ENCODE measurements at places on chromosomes 1 and 21.

- DNase-seq: no peak
These were observed 24.3 kb downstream of the TMEM201 start for GRCh38 chr1:9612871-9613624.

- DNase-seq: no peak
These were observed 6.5 kb upstream of the CELA2B start for GRCh38 chr1:15469361-15469760.

DNA sequence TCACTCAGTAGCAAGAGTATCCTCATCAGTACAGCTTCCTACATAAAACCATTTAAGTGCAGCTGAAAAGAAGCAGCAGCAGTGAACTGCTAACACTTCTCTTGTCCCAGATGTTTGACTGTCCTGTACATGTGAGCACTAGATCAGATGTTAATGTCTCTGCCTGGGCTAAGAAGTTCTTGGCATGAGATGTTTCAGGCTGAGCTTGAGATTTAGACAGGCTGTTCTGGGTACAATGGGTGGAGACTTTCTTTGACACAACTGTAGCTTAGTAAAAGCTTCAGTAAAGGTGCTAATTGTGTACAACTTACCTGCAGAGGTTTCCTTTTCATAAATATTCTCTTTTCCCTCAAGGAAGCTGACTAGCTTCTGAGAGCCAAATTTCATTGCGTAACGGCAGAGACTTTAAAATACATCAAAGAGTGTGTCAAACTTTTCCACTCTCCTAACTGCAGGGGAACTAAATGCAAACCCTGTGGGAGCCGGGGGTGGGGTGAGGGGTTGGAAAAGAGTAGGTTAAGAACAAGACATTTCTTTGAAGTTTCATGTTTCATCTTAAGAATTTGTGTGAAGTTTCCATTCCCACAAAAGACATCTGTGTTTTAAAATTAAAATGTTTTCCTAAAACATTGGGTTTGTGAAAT is 82.1 kb upstream of the CCDC190 start:
- no peak for DNase-seq

GRCh38 chr1:67110352-67110751 is 24.4 kb downstream of the C1orf141 start:
- DNase-seq: no peak

GRCh38 chr1:31004231-31004621 is 61.3 kb downstream of the PUM1 start:
- no peak for DNase-seq

GRCh38 chr1:220757441-220757840 is 9.3 kb downstream of the MTARC2 start:
- DNase-seq: no peak

DNA sequence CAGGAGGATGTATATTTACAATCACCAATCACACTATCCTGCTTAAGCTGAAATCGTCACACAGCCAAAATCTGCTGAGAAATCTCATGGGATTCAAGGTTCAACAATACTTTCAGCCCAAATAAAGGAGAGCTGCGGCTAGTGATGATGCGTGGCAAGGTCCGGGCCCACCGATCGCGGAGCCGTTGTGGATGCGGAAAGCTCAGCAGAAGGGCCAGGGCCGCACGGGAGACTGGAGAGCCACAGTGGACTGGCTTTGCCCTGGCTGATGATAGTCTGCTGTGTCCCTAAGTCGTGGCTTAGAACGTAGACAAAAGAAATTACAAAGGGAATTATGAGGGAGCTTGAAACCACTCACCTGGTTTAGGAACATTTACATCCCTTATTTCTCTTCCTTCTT is 48.0 kb upstream of the SSX2IP start:
- DNase-seq: no peak

DNA sequence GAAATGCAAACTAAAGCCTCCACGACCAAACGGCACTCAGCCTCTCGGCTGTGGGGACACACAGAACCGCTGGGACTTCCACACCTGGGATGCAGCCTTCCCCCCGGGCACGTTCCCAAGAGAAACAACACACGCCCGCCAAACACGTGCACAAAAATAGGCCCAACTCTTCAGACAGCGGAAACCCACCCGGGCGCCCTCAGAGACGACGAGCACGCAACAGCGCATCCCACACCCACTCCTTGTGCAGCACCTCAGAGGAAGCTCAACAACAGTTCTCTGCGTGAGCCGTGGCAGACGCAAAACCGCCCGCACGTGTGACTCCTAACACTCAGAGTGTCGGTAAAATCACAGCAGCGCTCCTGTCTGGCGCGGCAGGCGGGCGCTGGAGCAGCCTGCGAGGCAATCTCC is 5.3 kb downstream of the C1orf159 start:
- no peak for DNase-seq

- DNase-seq: no peak
These were observed 27.0 kb downstream of the DISC1 start for GRCh38 chr1:231653632-231654031.

DNA sequence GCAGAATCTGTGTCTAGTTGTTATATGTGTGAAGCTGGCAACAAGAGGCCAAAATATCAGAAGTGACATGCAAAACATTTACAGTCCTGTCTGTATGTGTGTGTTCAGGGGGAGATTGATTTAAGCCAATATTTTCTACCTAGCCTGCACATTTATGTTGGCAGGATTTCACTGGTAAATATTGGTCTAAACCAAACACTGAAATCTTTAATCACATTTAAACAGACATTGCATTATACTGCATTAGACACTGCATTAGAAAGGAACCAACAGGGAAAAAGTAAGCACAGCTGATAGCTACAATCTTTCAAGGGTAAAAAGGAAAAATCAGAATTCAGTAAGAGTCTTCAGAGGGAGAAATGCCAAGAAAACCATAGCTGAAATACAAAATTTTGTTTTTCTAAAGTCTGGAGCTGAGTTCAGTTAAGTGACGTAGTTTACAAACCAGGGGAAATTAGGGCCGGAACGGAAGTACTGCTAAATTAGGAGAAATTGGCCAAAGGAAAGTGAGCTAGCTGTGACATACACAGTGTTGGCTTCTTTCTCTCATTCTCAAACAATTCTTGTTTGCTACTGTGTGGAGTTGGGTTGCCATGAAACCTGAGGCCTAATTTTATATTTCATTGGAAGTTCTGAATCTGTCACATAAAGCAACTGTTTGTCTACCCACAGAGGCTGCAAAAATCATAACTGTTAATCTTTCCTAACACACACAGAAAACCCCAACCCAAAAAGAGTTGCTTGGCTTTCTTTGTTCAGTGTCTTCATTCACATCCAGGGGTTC is 217.3 kb upstream of the SGIP1 start:
- DNase-seq: no peak

DNA sequence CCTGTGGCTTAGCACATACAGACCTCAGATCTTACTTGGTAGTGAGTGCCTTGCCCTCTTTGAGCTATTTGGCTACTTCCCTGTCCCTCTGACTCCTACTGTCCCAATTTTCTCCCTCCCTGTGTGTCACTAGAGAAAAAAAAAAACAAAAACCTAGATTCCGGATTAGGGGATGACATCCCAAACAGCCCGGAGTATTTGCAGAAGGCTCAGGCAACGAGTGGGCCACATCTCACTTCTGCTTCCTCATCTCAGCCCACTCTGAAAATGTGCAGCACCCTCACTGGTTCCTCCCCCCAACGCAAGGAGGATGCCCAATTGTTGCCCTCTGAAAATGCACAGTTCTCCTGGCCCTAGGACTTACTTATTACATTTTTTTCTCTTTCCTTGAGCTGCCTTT is 4.9 kb downstream of the NHLH1 start:
- DNase-seq: no peak

DNA sequence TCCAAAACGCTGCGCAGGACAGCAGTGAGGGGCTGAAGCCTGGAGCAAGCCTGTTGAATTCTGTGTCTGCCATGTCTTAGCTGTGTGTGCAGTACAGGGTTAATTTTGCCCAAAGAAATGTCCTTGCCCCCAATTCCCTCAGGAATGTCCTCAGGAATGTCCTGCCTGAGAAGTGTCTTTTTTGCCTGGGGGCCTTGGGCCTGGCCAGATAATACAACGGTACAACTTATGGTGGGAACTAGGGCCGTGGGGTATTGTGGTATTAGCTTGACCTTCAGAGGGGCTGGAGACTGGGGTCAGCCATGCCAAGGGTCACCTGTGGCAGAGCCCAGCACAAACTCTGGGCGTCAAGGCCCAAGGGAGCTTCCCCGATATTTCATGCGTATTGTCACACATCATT is 107.7 kb downstream of the AJAP1 start:
- no peak for DNase-seq

DNA sequence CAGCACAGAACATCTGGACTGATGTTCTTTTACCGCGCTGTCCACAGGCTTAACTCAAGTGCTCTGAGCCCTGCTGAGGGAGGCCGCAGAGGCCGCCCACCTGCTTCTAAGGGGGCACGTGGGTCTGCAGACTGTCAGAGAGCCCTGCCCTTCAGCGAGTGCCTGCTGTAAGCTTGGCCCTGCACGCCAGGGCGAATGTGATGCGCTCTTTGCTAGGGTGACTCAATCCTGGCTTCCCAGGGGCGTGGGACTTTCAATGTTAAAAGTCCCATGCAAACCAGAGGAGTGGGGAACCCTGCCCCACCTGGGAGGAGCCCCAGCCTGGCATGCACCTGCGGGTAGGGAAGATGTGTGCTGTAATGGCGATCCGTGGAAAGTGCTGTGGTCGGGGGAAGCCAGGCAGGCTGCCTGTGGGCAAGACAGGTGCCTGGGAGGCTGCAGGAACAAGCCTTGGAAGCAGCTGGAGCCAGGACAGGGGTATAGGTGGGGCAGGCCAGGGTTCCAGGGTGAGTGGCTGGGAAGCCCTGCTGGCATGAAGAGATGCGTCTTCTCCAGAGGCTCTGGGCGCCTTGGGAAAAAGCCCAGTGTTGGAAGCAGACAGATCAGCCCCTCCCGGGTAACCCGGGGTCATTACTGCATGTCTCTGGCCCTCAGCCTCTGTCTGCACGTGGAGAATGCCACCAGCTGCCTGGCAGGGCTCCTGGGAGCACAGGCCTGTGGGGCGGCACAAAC is 594 bp upstream of the PANK4 start:
- DNase-seq: peak; percentile 67

DNA sequence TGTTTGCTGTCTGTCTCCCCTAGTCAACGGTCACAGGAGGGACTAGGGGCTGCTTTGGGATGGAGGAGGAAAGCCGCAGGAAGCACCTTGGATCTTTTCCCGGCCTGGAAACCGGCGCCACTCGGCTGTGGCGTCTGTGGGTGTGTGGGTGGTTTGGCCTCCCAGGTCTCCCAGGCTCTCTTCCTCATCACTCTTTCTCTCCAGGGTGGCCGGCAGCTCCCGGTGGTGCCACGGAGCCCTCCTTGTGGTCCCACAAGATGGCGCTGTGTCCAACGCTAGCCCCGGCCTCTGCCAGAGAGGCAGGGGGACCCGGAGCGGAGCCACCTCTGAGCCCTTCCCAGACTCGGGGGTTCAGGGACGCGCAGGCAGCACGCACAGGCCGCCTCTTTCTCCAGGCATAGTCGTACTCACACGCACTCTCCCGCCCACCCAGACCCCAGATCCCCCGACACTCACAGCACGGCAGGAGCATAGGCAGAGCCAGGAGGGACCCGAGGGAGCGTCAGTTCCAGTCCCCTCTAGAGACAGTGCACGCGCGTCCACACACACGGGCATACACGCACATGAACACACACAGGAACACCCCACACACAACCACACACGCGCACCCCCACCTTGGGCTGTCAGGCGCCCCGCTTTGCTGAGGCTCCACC is 31.2 kb downstream of the CDCP2 start:
- DNase-seq: peak; percentile 66

DNA sequence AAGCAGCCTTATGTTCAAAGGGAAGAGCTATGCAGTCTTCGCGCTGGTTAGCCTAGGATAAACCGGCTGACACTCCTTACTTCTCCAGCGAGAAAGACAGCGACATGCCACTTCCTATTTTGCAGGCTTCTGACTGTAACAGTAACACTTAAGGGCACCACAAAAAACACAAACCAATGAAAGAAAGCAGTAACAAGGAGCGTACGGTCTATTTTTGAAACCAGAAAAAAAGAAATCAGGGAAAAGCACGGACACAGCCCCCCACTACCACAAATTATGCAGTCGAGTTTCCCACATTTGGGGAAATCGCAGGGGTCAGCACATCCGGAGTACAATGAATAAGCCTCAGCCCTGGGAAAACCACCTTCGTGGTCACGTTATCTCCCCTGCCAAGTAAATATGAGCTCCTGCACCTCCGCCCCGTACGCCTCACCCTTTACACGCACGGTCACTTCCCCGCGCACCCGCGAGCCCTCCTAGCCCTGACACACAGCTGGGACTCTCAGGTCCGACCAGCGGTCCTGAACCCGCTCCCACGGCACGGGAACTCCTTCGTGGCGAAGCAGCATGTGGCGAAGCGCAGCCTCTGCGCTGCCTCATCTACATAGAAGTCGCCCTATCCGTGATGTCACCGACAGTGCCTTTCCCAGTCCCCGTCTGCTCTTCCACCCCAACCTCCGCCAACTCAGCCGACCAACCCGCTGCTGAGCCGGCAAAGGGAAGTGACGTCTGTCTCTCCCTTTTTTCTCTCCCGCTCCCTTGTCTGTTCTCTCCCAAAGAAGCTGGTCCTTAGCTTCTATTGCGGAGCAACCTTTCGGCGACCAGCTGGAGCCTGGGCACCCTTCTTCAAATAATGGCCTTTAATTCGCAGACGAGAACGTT is 40.9 kb upstream of the PPIAL4F start:
- peak; percentile 67 for DNase-seq

GRCh38 chr1:187491082-187491720 is 662.5 kb downstream of the PLA2G4A start:
- DNase-seq: no peak

GRCh38 chr21:25944672-25945213 is 210.0 kb downstream of the GABPA start:
- no peak for DNase-seq

DNA sequence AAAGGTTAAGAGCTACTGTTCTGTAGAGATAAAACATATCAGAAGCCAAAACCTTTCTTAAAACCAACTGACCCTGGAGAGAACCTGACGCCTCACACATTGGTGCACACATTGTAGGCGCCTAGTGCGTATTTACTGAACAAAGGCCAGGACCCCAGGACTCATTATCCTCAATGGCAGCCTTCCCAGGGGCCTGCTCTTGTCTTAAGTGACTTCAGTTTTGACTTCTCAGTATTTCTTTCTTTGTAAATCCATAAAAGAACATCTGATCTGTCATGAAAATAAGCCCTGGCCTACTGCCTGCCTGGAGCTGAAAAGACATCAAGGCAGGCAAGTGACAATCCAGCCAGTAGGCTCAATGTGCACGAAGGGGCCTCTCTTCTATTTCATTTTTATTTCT is 27.6 kb downstream of the ABCA4 start:
- DNase-seq: no peak

GRCh38 chr1:53060579-53060978 is 1.4 kb upstream of the PODN start:
- DNase-seq: no peak

DNA sequence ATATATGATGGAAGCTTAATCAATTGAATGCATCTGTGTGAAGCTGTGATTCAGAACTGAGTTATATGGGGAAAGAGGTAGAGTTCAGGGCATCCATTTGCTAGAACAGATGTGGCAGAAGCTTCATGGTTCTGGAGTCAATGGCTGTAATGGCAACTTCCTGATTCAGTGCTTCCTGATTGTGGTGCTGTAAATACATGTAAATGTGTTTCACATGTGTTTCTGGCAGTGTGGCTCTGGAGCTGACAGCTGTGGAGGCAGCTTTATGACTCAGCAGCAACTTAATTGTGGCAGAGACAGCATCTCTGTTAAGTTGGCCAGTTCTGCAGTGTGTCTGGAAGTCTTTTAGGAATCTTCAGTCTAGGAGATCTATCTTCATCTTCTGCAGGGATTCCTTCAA is 226.6 kb upstream of the ZRANB2 start:
- DNase-seq: no peak

GRCh38 chr1:42738678-42739226 is 1.3 kb downstream of the CLDN19 start:
- DNase-seq: no peak
